ENCODE measurements at places on chromosomes 7 and 10.
A peak's percentile ranks its signal among the peaks of the same experiment; 100 is the strongest.

DNA sequence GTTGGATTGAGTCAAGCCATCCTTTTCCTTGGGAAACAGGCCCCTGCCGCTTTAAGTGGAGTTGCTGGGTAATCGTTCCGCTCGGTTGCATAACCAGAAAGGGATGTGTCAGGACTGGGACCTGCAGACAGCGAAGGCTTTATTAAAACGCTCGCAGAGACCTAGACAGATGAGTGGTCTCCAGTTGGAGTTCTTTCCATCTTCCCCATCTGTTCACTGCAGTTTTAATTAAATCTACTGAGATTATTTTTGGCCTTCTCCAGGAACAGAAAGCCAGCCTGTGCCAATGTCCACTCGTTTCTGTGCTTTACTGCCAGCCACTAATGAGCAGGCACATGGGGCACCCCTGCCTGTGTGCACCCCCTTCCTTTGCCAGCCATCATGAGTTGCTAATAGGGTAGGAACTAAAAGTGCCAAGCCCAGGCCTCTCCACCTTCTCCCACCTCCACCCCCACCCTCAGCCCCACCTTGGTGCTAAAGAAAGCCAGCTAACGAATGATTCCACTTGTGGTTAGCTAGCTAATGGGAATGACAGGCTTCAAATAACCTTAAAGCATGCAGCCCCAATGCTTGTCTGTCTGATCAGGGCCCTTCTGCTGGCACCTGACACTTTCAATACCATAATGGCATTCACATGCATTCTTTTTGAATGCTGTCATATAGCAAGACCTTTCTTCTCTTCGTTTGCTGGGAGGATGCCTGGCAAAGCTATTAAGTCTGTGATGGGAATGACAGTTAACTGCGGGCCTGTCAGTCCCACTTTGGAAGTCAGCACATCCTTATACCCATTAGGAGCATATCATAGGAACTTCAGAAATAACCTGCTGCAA is 556.8 kb upstream of the GALNT17 start:
- DNase-seq = no peak

DNA sequence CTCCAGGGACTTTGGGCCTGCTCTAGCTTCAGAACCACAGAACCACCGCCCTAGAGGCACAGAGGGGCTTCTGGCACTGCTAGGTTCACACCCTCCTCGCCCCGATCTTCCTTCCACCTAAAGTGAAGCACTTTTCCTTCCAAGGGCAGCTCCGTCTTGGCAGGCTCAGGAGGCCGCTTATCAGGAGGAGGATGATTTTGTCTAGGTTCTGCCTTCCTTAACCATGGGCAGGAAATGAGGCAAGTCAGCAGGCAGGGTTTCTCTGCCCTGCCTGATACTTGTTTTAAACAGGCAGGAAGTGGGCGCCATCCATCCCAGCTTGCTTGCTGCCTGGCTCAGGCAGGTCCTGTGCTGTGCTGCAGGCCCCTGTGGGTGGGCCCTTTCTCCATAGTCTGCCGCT is 8.3 kb upstream of the ATP6V0E2 start:
- DNase-seq = peak; percentile 42

GRCh38 chr7:35519971-35520809 is 174.7 kb downstream of the HERPUD2 start:
- DNase-seq = peak; percentile 7

GRCh38 chr10:24893127-24893526 is 59.3 kb downstream of the PRTFDC1 start:
- no peak for DNase-seq

GRCh38 chr10:9229702-9230244 is 1175.3 kb downstream of the GATA3 start:
- DNase-seq = no peak

DNA sequence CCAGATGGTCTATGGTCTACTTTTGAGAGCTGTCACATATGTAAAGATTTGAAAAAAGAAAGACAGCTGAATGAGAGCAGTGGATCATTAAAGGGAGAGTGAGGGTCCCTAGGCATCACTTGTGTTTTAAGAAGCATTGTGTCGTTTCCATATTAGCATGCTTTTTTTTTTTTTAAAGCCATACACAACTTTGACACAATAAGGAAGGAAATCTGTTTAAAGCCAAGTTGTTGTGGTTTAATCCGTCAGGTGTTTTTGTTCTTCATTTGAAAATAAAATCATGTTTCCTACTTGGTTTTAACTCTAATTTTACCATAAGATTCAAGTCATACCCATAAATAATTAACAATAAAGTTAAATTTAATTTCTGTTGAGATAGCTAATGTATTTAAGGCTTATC is 53.5 kb downstream of the MDFIC start:
- DNase-seq = no peak

DNA sequence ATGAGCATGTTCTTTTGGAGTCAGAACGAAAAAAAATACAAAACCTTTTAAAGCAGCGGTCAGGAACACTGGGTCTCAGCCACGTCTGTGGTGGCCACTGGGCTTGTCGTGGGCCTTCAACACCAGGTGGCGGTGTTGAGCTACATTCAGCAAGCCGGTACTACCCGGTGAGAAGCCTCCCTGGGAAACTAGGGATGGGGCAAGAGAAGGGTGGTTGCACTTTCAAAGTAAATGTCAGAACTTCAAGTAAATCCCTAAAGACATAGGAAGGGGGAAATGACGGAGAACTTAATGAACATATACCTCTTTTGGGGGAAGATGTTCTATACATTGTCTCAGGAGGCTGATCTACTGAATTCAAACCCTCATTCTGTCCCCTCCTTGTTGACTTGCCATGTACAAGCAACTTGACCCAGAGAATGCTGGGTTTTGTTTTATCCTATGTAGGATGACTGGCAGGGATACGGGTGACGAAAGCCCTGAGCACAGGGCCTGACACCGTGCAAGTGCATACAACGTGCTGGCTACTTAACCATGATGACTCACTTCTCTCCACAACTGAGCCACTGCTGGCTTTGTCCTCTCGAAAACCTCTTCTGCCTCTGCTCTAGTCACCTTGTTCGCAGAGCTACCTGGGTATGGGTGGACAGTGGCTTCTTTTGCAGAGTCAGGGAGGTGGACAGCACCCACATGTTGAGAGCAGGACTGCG is 49.0 kb upstream of the BAMBI start:
- peak; percentile 22 for DNase-seq

- peak; percentile 66 for DNase-seq
These were observed 137.2 kb upstream of the GPR22 start for GRCh38 chr7:107332488-107333269.

- no peak for DNase-seq
These were observed 814.6 kb upstream of the AUTS2 start for GRCh38 chr7:68783684-68784083.

- DNase-seq = no peak
These were observed 32.4 kb downstream of the KMT2E start for GRCh38 chr7:105046414-105046813.

- DNase-seq = no peak
These were observed 174.0 kb upstream of the TPK1 start for GRCh38 chr7:145009876-145010275.

GRCh38 chr10:27138277-27138676 is 15.9 kb downstream of the YME1L1 start:
- no peak for DNase-seq

- DNase-seq = no peak
These were observed 38.4 kb downstream of the NET1 start for GRCh38 chr10:5450605-5451384.

DNA sequence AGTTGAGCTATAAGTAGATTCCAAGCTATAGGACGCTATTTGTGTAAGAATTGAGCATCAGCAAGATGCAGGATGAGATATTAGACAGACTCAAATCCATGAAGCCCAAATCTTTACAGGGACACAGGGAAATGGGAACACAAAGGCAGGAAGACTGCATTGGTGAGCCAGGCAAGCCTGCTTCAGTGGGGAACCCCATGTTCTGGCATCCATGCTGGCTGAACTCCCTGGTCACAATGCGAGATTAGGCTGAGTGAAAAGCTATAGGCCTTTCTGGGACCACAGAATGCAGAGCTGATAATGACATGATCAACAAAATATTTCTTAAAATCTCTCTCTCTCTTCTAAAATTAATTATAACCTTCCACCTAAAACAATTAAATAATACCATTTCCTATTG is 170.5 kb downstream of the CDC14C start:
- DNase-seq = no peak

DNA sequence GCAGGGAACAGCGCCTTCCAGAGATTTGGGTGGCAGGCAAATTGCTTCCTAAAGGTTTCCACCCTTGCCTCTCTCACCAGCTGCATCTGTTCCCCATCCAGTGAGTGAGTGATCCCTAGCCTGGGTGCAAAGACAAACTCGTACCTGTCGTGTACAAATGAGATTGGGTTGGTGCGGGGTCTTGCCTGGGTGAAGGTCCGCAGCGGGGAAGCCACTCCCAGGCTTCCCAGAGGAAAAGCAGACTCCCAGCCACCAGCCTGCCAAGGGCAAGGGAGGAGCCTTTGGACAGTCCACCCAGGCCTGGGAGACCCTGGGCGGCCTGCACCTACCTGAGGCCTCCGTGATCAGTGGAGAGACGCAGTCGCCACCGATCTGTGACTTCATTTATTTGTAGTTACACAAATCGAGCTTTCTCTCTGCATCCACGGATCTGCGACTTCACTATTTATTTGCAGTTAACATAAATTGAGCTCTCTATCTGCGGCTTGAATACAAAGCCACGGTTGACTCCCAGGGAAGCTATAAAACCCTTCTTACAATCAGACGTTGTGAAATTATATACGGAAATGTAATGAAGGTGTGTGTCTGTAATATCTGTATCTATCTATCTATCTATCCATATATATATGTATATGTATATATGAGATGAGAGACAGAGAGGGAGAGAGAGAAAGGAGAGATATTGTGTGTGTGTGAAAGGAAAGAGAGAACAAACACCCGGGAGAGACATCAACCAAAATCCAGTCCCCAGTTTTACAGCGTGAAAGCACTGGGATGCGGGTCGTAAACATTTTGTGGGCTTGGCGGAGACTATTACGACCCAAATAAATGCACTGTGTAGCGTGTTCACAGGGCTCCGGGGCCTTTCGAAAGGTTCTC is 3.0 kb upstream of the HOXA7 start:
- DNase-seq = no peak

GRCh38 chr10:97611473-97611872 is 21.8 kb downstream of the MORN4 start:
- no peak for DNase-seq

DNA sequence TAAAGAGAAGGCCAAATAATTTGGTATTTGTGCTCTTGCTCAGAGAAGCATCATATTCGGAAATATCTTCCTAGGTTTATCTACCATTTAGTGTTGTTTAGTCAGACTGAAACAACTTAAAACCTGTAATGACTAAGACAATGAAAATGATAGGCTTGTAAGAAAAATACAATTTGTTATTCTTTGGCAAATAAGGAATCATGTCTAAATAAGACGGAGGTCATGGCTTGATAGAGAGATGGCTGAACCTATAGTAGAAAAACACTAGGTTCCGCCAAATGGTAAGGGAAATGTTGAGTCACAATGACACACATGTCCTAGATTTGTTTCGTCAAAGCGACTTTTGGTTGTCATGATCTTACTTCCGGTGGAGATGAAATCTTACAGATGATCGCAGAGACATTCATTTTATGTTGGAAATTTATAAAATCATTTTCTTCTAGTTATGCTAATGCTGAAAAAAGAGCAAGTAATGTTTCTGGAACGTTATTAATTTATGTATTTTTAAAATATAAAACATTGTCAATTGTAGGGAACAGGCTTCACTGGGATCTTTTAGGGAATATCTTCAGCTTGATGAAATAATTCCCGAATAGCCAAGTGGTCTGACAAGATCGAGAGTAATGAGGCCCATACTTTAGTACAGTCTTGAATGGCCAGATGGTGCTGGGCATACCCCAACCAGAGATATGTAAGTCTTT is 1.0 kb downstream of the SRGN start:
- no peak for DNase-seq

GRCh38 chr7:99365318-99366141 is 9.0 kb upstream of the ARPC1B start:
- no peak for DNase-seq

- no peak for DNase-seq
These were observed 224.4 kb downstream of the PTPRN2 start for GRCh38 chr7:158362912-158363905.

GRCh38 chr10:14481752-14482151 is 151.0 kb upstream of the FRMD4A start:
- no peak for DNase-seq

DNA sequence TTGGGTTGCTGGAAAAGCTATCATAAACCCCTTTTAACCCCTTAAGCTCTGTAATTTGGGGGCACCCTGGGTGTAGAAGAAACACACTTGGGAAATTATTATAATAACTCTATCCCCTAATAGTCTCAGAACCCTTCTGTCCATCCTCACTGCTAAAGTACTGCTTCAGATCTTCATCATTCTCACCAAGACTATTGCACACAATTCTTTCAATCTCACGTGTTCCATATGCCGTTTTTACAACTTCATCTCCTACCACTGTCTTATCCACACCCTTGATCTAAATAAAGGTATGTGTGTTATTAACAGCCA is 15.8 kb downstream of the ANKRD22 start:
- no peak for DNase-seq

DNA sequence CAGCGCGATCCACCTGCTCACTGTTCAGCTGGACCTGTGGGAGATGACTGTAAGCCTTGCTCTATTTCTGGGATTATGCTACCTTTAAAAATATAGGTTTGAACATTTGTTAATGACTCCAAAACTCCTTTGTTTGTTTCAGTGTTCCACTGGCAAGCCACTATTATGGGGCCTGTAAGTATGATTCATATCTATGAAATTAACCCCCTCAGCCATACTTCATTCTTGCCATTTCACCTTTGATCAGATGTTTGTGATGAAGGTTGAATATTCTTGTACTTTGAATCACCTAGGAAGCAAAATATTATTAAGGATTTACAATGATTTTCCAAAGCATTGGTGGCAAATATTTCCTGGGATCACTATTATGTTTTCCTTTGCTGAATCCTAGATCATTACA is 23.9 kb upstream of the TFAM start:
- no peak for DNase-seq

DNA sequence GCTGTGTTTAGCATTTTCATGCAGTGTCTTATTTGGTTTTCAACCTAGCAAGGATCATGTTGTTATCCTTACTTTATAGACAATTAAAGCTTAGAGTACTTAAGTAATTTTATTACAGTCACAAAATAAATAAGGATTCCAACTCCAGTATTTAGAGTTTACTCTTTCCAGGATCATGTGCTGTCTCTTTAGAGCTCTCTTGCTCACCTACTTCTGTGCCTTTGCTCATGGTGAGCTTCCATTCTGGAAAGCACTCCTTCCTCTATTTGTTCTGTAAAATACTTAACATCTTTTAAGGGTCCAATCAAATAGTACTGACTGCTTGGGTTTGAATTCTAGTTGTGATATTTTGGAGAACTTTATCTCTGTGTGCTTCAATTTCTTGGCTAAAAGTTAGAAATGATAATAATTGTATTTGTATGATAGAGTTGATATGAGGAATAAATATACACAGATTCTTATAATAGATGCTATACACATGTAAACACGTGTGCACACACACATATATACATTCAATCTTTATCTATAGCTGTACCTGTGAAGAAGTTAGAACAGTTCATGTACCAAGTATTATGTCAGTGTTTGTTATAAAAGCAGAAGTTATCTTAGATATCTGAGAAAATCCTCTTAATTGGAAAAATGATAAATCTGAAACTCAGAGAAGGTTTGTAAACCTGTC is 18.2 kb upstream of the CALCR start:
- no peak for DNase-seq

- DNase-seq = no peak
These were observed 9.4 kb upstream of the TAS2R16 start for GRCh38 chr7:123004931-123005330.
